ENCODE measurements at places on chromosomes 2 and 18.

GRCh38 chr2:20353241-20353992 lies 2.8 kb upstream of the PUM2 start:
- no peak for DNase-seq

GRCh38 chr2:68749345-68749744 lies 14.7 kb downstream of the ARHGAP25 start:
- DNase-seq, result no peak

DNA sequence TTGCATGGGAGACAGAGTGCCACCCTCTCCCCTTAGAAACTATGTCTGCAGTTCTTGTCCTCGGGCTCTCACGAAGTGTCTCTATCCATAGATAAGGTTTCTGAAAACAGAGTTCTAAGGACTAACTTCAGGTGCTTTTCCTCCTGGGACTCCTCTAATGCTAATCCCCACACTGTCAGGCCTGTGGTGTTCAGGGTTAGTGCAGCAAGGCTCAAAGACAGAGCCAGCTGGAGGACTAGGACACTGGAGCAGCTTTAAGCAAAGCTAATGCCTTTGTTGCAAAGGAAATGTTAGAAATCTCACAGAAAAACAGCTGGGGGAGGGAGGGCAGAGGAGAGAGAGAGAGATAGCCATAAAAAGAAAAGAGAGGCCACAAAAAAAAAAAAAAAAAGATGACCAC lies 824.0 kb upstream of the FSHR start:
- no peak for DNase-seq

- no peak for DNase-seq
These were observed 110.2 kb downstream of the APOB start for GRCh38 chr2:20933714-20934113.

- DNase-seq, result no peak
These were observed 260.6 kb downstream of the TWIST2 start for GRCh38 chr2:239108459-239108858.

GRCh38 chr2:203586696-203587095 lies 51.6 kb upstream of the RAPH1 start:
- DNase-seq, result no peak

GRCh38 chr2:30777661-30778505 lies 29.4 kb downstream of the CAPN13 start:
- peak; percentile 1 for DNase-seq

GRCh38 chr2:104468846-104469245 lies 385.1 kb upstream of the POU3F3 start:
- no peak for DNase-seq

DNA sequence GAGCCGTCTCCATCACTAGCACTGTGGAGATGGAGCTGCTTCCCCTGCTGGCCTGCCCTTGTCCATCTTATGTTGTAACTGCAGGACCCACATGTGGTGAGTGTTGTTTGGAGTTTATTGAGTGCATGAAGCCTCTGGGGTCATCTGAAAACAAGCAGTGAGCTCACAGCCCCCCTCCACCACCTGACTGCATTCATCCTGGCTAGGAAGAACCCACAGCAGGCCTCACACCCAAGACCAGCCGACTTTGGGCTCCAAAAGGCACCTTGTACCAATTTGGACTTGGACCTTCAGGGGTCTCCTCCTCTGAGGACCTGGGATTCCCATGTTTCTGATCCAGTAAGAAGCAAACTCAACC lies 116.1 kb downstream of the TWIST2 start:
- DNase-seq, result no peak

DNA sequence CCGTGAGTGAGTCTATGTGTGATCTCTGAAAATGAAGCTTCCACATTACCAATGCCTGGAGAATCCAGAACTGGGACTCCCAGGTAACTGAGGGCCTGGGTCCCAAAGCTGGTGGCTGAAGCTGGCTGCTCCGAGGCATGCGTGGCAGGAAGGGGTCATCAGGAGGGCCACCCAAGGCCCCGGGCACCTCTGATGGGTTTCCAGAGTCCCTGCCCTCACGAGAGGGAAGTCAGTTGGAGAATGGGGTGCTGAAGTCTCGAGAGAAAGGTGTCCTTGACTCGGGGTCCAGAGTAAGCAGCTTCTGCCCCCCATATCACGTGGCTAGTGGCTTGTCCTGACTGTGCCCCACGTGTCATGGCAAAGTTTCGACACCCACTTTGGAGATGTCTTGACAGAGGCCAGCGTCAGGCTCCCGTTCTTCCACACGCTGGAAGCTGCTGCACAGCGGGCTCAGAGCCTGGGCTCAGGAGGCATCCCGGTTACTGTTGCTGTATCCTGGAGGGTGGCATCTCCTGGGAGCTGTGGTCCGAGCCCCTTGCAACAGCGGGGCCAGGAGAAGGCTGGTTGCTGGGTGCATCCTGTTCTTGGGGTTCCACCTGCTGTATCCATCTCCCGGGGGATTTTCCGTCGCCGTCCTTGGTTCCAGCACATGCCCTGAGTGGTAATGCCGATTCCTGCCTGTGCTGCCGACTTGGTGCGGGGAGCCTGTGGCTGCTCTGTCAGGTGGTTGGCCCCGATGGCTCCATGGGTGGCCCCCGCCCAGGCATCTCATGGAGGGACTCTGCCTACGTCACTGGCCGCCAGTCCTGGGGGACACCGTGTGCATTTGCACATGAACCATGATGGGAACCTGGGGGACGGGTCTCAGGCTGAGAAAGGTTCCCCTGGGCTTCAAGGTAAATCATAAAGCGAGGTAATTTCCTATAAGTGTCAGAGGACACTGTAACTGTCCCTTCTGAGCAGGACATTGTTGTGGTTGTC lies 183.3 kb upstream of the HDAC4 start:
- no peak for DNase-seq

- DNase-seq, result no peak
These were observed 68.1 kb downstream of the TMEM247 start for GRCh38 chr2:46547223-46548102.

- DNase-seq, result no peak
These were observed 2.0 kb upstream of the HK2 start for GRCh38 chr2:74831693-74832530.

- no peak for DNase-seq
These were observed 33.7 kb upstream of the IL1R2 start for GRCh38 chr2:101958061-101958460.

DNA sequence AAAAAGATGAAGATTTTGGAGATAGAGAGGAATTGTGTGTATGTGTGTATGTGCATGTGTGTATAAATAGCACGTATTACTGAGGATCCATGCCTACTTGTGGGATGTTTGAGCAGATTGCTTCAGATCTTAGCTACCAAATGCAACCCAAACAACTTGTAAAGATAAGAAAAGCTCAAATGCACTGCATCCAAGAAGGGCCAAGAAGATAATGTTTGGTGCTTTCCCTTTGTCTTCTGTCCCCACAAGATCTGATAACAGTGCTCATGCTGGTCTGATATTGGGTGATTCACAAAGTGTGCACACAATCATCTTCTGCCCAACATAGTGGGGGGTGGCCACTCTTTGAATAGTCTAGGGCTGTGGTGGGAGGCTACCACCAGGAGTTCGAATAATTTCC lies 284.8 kb upstream of the CYRIA start:
- DNase-seq, result no peak

All from T-helper 2 cell treated with Interferon-gamma antibody and Interleukin-4, amounts not matched to agents 5 μg/mL and 100 μg/mL, for 36 hours (primary cell).